ENCODE measurements at places on chromosomes 1 and 21. TPM values are rescaled to one million over a fixed set of nuclear protein-coding genes. Genes with fewer than 3 reads are reported as not detected.

- peak overlapping the region; percentile 38 for H3K4me3 ChIP-seq
- H3K27me3 ChIP-seq = peaks cover 7% of the 10 kb centered on the region
- no peaks in the 10 kb centered on the region for H3K36me3 ChIP-seq
- H3K27ac ChIP-seq = peak overlapping the region; percentile 80
Measured at GRCh38 chr1:15329104-15329820, 80.4 kb upstream of the EFHD2 start.

DNA sequence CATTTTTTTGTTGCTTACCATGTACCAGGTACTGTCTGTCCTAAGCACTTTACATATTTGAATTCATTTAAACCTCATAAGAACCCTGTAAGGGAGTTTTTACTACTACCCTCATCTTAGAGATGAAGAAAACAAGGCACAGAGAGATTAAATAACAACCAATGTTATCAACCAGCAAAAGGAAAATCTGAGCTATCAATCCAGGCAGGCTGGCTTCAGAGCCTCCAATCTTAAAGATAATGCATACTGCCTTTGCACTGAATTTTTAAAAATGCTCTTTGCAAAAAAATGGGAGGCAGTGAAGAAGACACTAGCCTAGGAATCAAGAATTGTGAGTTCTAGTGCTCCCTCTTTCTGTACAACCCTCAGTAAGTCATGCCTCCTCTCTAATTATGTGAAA, 18.7 kb downstream of the NDC1 start:
- no peaks in the 10 kb centered on the region for H3K27me3 ChIP-seq
- no peak for DNase-seq
- peaks cover 47% of the 10 kb centered on the region for H3K36me3 ChIP-seq
- H3K4me3 ChIP-seq = no peak overlapping the region

DNA sequence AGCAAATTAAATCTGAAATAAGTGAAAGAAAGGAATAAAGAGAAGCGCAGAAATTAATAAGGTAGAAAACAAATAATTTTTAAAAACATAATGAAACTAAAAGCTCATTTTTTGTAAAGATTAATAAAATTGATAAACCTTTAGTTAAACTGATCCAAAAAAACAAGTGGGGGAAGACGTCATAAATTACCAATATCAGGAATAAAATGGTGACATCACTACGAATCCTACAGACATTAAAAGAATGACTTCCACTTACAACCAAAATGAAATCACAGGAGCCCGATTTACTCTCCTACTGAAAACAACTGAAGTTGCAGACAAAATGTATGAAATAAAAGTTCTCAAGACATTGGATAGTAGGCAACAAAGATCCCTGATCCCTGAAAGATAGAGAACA, 68.1 kb upstream of the IFFO2 start:
- H3K4me3 ChIP-seq = no peak overlapping the region
- peaks cover 36% of the 10 kb centered on the region for H3K27me3 ChIP-seq
- H3K27ac ChIP-seq = no peak overlapping the region
- no peaks in the 10 kb centered on the region for H3K36me3 ChIP-seq

Gene SERINC2
- total RNA-seq = 1.6 TPM

Measured in left ventricle myocardium inferior (tissue), 1 donor.